NCI-H460 (cell line): ENCODE measurements at places on chromosomes 2 and 18. TPM values are rescaled to one million over a fixed set of nuclear protein-coding genes. Genes with fewer than 3 reads are reported as not detected.

Gene FSHR
- not detected in 2 replicates for total RNA-seq

Gene NYAP2
- not detected in 2 replicates for total RNA-seq

DNA sequence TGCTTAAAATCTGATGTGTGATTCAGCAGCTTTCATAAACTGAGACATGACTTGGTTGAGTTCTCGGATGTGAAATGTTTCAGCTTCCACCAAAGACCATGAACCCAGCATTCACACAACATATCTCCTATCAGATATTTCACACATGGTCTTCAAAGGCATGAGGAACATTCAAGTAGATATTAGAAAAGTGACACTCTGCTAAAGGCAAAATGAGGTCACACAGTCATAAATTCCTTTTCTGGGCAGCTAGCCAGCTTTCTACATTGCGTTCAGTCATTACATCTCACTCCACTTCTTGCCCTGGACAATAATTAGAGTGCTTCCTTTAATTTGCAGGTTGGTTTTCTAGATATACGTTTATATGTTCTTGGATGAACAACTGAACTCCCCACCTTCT is 96.7 kb downstream of the GAREM1 start:
- peak; percentile 64 for DNase-seq

DNA sequence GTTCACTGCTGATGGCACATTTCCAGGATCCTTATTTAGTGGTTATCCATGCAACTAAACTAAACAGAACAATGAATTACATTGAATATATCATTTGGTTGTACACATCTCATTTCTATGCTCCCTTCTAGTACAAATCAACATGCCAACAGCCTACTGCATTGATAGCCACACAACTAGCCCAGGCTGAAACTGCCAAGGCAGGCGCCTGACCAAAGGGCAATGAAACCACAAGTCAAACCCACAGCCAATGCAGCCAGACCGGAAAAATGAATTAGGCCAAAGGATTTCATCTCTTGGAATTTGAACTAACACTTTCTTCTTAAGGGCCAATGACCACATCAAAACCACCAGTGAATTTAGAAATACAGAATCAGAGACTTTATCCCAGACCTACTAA is 196.4 kb downstream of the NOL4 start:
- no peak for DNase-seq

Gene GTF2A1L
- total RNA-seq: 0.72 TPM in 1 of 2 replicates, not detected in the other

DNA sequence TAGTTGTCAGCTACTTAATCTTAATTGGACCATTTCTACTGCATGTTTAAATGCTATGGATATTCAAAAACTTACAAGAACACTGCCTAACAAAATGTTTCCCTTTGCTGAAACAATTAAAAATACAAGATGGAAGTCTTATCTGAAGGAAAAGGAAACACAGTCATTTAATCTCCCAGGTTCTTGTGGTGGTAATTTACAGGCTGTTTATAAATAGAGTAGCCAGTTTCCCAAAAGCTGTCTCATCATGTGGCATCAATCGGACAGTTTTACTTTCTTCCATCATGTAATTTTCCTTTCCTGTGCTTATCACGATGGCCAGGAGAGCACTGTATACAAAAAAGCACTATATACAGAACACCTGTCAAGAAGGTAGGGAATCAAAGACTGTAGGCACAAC is 368.1 kb downstream of the ZEB2 start:
- DNase-seq: no peak

GRCh38 chr18:66971960-66972359 is 368.1 kb upstream of the CDH19 start:
- no peak for DNase-seq

GRCh38 chr2:213232649-213233437 is 51.4 kb upstream of the SPAG16 start:
- DNase-seq: no peak

- no peak for DNase-seq
Observed at GRCh38 chr2:232008907-232009638, 47.6 kb downstream of the DIS3L2 start.

- DNase-seq: no peak
Observed at GRCh38 chr2:177708660-177709444, 316.3 kb downstream of the AGPS start.

Gene PTPN18
- total RNA-seq: 26.7 and 33.8 TPM in 2 replicates

- no peak for DNase-seq
Observed at GRCh38 chr2:203501873-203502272, 33.2 kb downstream of the RAPH1 start.

DNA sequence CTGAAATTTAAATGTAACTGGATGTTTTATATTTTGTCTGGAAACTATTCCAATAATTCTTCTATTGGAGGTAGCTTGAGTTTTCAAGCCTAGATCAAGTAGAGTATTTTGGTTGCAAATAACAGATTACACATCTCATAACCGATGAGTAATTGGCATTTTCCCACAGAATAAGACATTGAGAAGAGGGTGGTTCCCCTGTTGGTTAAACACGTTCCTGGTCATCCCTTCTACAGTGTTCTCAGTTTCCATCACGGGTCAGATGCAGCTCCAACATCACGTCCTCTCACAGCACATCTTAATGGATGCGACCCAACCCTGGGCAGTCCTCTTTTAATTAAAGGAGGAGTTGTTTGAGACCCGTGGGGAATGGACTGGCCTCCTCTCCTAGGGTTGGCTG is 149.0 kb upstream of the ZNF516 start:
- no peak for DNase-seq

GRCh38 chr18:79583426-79583825 is 96.2 kb upstream of the CTDP1 start:
- DNase-seq: no peak

DNA sequence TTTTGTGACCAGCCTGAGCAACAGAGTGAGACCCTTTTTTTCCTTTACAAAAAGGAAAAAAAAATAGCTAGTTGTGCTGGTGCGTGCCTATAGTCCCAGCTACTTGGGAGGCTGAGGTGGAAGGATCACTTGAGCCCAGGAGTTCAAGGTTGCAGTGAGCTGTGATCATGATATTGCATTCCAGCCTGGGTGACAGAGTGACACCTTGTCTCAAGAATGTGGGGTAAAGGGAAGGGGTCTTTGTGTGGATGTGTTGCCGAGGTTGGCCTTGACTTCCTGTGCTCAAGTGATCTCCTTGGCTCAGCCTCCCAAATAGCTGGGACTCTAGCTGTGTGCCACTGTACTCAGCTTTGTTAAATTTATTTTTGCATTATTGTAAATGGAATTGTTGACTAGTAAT is 120.6 kb downstream of the ZNF407 start:
- DNase-seq: no peak

DNA sequence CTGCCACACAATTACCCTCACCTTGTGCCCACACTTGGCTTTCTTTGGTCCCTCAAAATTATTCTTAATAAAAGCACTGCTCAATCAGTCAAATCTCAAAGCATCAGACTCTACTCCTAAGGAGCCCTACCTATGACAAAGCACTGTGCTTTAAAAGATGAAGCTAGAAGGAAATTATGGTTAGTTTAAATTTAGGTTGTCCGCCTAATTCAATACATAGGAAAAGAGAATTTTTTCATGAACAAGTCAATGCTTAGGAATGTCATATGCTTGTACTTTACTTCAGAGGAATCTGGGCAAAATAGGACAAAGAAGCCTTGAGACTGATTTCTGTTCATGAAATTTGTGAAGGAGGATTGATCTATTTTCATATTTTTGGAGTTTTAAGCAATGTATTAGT is 726.4 kb upstream of the CDH2 start:
- no peak for DNase-seq

GRCh38 chr2:43222475-43223309 is 3.7 kb downstream of the ZFP36L2 start:
- DNase-seq: no peak

Gene MOCOS
- 20.5 and 29.7 TPM in 2 replicates for total RNA-seq

DNA sequence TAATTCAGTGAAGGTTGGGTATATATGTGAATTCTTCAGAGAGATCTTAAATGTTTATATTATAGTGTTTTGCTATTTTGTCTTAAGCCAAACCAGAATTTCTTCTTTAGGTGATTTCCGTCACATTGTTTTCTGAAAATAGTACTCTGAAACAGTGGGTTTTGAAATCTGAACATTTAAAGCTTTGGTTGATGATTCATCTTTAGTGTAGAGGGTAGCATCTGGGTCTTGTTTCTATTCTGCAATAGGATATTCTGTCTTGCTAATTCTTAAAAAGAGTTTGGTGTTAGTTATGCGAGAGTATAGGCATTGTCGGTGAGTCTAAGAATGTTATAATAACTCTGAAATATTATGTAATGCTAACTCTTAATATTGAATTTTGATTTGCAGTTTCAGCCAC is 69.6 kb upstream of the FAM237A start:
- DNase-seq: no peak

Gene GNLY
- total RNA-seq: not detected in 2 replicates

Gene SH3BP4
- 28.2 and 36.9 TPM in 2 replicates for total RNA-seq

Gene MOGAT1
- not detected in 2 replicates for total RNA-seq

Gene CENPO
- 22.7 and 25.2 TPM in 2 replicates for total RNA-seq

DNA sequence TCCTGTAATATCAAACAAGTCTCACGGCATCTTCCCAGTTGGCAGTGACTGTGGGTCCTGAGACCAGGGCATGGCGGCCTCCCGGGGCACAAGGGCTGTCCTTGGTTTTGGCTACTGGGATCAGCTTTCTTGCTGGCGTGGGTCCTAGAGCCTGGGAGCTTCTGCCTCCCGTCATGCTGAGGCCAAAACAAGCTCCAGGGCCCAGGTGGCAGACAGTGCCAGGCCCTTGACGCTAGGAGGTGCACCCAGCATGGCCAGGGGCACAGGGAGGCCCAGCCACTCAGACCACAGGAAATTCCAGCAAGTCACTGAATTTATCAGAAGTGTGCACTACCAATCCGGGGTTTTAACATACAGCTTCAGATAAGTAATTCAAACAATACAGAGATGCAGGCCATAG is 184.7 kb downstream of the EIPR1 start:
- DNase-seq: no peak

- DNase-seq: no peak
Observed at GRCh38 chr2:63840081-63840784, 1.5 kb upstream of the UGP2 start.

Gene RFX8
- 0.12 TPM in 1 of 2 replicates, not detected in the other for total RNA-seq
